Esophagus mucosa (tissue), 1 donor: ENCODE measurements at places on chromosomes 5 and 9. TPM values are rescaled to one million over a fixed set of nuclear protein-coding genes. Genes with fewer than 3 reads are reported as not detected.

DNA sequence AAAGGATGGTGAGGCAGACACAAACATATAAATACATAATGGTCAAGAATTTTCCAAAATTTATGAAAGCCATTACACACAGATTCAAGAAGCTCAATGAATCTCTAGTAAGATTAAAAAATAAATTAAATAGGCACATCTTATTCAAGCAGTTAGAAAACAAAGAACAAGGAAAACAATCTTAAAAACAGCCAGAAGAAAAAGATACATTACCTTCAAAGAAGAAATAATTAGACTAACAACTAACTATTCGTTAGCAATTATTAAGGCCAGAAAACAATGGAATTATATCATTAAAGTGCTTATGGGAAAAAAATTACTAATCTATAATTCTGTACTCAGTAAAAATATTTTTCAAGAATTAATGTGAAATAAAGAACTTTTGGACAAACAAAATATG is 593.1 kb downstream of the EBF1 start:
- no peak for ATAC-seq

- no peak for ATAC-seq
Measured at GRCh38 chr9:96026655-96027213, 151.2 kb downstream of the ERCC6L2 start.

NTRK2 gene
- total RNA-seq: 9.8 TPM

PPP3R2 gene
- not detected for total RNA-seq

GRCh38 chr5:178106556-178107239 is 6.6 kb upstream of the N4BP3 start:
- ATAC-seq: peak; percentile 60

PRR16 gene
- total RNA-seq: 0.44 TPM

DNA sequence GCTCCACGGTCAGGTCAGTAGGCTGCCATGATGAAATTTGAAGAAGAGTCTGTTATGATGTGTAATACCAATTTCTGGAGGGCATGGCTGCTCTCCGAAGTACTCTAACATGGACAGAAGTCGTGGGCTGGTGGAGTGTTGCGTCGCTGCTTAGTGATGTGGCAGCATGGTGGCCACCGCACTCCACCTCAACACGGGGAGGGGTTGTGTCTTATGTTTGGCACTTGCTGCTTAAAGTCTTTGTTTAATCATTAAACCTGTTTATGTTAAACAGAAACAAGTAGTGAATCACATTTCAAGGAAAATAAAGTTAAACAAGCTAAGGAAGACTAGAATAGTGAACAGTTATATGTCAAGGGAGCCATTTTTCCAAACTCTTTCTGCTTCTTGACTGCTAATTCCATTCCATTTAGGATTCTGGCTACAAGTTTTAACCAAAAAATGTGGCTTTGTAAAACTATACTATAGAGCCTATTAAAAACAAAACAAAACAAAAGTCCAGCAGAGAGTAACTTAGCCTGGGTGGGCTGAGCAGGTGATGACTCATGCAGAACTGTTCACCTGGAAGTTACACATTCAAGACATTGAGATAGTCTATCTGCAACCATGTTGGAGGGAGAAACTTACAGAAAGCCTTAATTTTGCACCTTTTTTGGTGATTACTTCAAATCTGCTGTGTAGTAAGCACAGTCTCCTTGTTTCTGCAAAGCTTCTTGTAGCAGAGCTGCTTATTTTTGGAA is 9.5 kb downstream of the HABP4 start:
- no peak for ATAC-seq

- ATAC-seq: no peak
Measured at GRCh38 chr9:38254151-38254550, 138.4 kb upstream of the ALDH1B1 start.

FBXW5 gene
- 71.9 TPM for total RNA-seq

- peak; percentile 15 for ATAC-seq
Measured at GRCh38 chr9:36101916-36102741, 34.4 kb upstream of the GLIPR2 start.

DNA sequence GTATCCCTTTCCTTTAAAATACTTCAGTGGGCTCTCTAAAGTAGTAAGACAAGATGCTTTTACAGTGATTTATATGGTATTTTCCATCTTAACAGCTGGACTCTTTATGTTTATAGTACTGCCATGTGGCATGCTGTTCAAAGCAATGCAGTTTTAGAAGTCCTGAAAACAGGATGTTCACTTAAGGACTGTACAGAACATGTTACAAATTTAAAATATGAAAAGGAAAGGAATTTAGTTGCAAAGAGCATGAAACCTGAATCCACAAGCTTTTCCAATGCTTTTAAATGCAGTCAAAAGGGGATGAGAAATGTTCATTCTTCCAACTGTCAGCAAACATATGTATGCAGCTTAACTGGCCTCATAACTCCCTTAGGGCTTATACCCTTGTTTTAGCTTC is 580.2 kb downstream of the EFNA5 start:
- ATAC-seq: no peak

DNA sequence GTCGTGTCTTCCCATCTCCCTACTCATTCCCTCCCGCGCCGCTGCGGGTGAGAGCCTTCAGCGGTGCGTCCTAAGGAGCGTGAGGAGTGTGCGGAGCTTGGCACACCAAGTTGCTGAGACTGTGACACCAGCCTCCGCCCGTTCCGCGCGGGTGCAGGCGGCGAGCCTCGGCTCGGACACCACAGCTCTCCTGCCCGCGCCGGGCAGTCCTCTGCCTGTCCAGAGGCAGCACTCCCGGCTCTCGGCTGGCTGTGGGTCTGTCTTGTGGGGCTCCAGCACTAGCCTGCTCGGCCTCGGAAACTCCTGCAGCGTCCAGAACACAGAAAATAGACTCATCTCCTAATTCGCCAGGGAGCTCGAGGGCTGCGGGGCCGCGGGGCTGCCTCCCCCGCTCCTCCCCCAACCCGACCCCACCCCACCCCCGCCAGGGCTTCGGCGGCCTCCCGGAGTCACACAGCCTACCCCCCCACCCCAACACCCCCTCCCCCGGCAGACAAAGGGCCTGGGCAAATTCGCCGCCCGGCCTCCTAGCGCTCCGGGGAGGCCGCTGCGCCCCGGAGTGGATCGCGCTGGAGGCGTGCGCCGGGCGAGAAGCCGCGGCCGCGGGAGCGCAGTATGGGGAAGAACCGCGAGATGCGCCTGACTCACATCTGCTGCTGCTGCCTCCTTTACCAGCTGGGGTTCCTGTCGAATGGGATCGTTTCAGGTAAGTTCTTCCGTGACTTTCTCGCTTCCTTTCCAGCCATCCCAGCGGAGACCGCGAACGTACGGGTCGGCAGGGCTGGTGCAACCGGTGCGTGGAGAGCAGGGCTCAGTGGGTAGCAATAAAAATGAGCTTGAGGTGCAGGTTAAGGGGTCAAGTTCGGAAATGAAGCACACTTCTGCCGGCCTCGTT is at the start of gene ADAMTS19:
TSS of gene ADAMTS19 (plus strand) at position 522 of the 895 bp plus-strand sequence. CDS start at position 616, 94 bp downstream.
- peak; percentile 87 for ATAC-seq

RANBP17 gene
- total RNA-seq: 0.56 TPM

DNA sequence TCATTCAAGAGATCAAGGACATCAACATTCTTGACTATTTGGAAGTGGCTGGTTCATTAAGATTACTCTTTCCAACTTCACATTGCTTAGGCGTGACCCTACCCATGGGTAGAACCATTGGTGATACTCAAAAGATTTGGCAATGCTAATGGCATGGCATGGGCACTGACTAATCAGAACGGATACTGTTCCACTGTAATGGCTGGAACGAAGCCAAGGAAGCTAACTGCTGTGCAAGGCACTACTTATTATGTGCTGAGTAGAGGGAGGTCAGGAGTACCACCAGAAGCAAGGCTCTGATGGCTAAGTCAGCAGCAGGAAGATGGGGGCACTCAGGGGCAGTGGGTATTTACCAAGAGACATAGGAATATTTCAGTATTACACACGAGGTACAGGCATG is 31.9 kb downstream of the GNA14 start:
- peak; percentile 46 for ATAC-seq

GRCh38 chr5:168837852-168838251 is 258.7 kb upstream of the PANK3 start:
- no peak for ATAC-seq

DNA sequence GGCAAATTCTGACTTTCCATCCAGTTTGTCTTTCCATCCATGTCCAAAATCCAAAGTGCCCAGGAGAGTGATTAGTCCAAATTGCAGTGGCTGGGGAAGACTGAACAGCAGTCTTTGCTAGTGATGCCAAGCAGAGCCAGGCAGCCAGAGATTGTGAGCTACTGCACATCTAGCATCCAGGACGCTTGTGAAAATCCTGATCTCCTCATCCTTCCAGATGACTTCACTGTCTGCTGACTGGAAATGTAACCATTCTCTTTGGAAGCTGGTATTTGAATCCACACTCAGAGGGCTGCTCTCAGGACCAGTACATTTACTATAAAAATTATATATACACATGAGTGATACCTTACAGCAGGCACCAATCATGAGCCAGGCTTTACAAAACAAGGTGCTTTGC is 49.6 kb downstream of the MACROH2A1 start:
- no peak for ATAC-seq

DNA sequence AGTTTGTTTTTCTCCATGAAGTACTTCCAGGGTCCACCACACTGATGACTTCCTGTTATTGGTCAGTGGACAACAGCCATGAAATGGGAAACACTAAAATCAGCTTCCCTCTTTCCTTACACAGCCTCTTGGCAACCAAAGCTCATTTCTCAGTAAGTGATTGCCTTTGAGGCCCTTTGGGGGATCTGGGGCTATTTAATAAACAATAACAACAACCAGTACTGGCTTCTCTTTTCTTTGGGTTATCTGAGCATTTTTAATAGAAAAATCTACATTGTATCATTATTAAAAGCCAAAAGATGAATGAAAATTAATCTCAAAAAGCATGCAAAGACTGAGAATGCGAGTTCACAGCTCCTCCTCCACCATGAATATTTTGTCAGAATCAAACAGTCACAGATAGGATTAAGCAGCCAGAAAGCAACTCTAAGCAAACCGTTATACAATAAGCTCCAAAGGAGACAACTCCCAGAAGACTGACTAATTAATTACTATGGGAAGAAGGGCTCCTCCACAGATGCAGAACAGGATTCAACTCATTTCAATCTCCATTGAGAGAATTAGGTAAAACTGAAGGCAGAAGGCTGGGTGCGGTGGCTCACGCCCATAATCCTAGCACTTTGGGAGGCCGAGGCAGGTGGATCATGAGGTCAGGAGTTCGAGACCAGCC is 68.3 kb downstream of the SERINC5 start:
- peak; percentile 58 for ATAC-seq

IL13 gene
- total RNA-seq: not detected

- no peak for ATAC-seq
Measured at GRCh38 chr9:26802921-26803320, 89.7 kb downstream of the CAAP1 start.

DNA sequence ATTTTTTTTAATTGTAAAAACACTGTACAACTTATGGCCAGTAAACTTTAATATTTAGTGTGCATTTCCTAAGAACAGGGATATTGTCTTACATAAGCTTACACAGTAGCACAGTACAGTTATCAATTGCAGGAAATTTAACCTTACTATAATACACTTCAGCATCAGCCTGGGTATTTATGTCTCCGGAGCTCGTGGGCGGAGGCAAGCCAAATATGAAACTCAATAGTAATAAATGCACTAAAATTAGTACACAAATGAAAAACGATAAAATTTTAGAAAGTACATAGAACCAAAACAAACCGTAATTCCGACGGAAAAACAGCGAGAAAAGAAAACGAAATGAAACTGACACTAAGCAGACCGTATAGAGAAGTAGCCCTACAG is 91.2 kb downstream of the ANXA2R start:
- ATAC-seq: no peak

TLE1 gene
- 12.0 TPM for total RNA-seq

PLAC8L1 gene
- total RNA-seq: 0.52 TPM
